Kasumi-1 (cell line): ENCODE measurements at places on chromosomes 7 and 10.
A peak's percentile ranks its signal among the peaks of the same experiment; 100 is the strongest.

DNA sequence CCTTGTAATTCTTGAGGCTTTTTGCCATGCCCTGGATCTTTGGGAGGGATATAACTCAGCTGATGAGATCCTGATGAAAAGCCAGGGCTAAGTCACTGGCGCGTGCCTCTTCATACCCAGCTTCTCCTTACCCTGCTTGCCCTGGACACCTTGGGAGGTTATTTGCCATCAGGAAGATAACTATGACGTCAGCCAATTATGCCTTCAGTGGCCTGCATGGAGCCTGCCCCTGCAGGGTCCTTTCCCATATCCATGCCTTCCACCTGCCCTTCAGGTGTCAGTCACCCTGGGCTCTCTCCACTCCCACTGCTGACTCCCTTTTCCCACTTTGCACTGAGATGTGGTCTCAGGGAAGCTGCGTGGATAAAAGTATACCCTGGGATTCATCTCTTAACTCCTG is 520.1 kb downstream of the SORCS3 start:
- no peak for DNase-seq

- no peak for DNase-seq
These were observed 163.9 kb downstream of the ADARB2 start for GRCh38 chr10:1573334-1573969.

DNA sequence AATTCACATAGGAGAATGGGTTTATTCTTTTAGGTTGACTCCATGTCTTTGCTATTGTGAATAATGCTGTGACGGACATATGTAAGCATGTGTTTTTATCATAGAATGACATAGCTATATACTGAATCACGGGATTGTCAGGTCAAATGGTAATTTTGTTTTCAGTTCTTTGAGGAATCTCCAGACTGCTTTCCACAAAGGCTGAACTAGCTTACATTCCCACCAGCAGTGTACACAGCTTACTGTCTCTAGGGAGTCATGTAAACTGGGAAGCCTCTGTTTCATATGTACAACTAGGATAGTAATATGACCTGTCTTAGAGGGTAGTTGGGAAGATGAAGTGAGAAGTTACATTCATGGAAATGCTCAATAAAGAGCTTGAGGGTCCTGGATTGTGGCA is 6.8 kb upstream of the C10orf120 start:
- DNase-seq: no peak

DNA sequence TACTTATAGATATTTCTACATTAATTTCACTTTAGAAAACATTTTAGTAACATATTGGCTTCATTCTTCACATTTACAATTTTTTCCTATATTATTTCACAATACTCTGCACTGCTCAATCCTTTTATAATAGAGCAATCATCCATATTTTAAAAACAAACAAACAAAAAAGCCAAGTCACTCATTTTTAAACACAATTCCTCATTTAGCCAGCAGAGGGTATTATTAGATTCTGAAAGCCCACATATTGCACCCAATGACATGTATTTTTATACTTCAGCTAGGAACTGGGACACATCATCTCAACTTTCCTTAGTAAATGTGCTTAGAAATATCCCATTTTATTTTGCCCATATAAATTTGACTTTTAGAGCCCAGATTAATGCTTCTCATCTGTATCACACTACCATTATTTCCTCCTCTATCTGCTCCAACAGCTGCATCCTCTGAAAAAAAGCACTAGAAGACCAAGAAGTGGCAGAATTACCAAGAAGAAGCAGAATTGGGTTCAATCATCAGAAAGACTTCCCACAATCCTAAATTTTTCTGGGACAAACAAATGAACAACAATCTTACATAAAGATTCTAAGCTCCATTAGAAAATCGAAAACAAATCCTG is 29.5 kb downstream of the CTNNA3 start:
- peak; percentile 84 for DNase-seq

- DNase-seq: no peak
These were observed 267.0 kb downstream of the FRMD4A start for GRCh38 chr10:14063531-14064285.

DNA sequence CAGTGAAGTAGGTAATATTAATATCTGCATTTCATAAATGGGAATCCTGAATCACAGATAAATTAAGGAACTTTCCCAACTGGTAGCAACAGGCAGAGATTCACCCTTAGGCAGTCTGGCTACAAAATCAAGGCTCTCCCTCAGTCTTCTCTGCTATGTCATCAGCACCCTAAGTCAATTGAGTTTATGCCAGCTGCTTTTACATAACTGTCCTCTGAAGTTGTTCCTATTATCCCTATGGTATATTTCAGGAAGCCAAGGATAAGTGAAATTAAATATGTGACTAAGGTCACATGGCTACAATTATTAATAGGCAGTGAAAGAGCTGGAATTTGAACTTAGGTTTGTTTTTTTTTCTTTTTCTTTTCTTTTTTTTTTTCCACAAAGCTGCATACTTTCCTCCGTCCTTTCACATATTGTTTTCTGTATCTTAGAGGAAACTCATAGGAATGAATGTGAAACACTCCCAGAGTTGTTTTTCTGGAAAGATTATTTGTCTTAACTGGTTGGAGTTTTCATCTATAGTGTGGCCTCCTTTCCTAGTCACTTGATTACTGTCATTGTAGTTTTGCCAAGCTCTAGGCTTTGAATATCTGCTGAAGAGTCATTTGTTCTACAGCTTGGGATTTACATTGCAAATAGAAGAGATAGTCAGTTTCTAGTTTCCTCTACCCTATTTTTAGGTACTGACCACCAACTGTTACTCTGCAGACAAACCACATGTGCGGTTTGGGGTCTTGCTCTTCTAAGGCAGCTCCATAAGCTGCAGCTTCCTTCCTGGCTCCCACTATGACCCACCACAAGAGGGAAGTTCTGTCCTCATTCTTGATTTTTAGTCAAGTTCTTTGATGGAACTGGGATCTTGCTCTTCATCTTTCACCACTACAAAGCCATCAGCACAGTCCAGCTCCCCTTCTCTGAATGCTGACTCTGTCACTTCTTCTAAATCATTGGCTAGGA is 338.0 kb upstream of the KIAA1217 start:
- peak; percentile 100 for DNase-seq
